ENCODE measurements at places on chromosomes 4 and X.

GRCh38 chr4:3263053-3263875 is 14.3 kb downstream of the MSANTD1 start:
- DNase-seq = no peak

- no peak for DNase-seq
Measured at GRCh38 chr4:98780926-98781325, 122.5 kb upstream of the TSPAN5 start.

- no peak for DNase-seq
Measured at GRCh38 chr4:127015667-127016117, 617.1 kb upstream of the INTU start.

- no peak for DNase-seq
Measured at GRCh38 chr4:159541143-159541542, 438.3 kb downstream of the RAPGEF2 start.

DNA sequence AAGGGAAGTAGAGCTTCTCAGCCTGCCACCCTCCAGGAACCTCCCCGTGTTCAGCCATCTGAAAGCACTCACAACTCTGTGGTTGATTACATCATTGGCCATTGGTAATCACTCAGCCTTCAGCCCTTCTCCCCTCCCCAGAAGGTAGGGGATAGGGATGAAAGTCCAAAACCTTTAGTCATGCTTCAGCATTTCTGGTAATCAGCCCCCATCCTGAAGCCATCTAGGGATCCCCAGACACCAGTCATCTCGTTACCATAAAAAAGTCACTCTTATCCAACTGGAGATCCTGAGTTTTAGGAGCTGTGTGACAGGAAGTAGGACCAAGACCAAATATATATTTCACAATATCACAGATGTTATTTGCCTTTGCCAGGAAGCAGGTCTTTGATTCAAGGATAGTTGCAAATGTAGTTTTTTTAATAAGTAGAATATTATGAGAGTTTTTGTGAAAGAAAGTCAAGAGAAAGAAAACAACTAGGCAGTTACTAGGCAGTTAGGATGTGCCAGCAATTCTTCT is 364.6 kb upstream of the NOCT start:
- no peak for DNase-seq

GRCh38 chr4:136219592-136220125 is 1312.6 kb downstream of the PCDH18 start:
- no peak for DNase-seq

GRCh38 chr4:75099321-75099720 is 166.4 kb downstream of the PARM1 start:
- DNase-seq = no peak

GRCh38 chr4:38857354-38858096 is 908 bp upstream of the TLR6 start:
- no peak for DNase-seq

DNA sequence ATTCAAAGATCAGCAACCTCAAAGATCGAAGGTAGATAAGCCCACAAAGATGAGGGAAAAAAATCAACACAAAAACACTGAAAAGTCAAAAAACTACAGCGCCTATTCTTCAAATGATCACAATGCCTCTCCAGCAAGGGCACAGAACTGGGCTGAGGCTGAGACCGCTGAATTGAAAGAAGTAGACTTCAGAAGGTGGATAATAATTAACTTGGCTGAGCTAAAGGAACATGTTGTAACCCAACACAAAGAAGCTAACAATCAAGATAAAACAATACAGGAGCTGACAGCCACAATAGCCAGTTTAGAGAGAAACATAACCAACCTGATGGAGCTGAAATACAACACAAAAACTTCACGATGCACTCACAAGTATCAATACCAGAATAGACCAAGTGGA is 231.1 kb downstream of the STPG2 start:
- no peak for DNase-seq
